NCI-H345 (cell line): ENCODE measurements at places on chromosomes 5 and 9.

GRCh38 chr5:139696894-139697658, 48.9 kb downstream of the CXXC5 start:
- no peak for DNase-seq

DNA sequence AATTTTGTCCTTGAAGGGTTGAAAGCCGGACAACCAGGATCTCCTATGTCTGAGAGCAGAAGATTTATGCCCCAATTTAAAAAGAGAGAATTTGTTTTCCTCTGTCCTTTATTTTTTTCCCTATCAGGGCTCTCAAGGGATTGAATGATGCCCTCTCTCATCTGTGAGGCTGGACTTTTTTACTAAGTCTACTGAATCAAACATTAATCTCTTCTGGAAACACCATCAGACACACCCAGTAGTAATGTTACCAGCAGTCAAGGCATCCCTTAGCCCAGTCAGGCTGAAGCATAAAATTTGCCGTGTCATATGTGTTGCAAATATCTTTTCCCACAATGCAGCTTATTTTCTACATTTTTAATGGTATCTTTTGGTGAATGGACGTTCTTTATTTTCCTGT, 1497.9 kb downstream of the MAT2B start:
- DNase-seq, result no peak

DNA sequence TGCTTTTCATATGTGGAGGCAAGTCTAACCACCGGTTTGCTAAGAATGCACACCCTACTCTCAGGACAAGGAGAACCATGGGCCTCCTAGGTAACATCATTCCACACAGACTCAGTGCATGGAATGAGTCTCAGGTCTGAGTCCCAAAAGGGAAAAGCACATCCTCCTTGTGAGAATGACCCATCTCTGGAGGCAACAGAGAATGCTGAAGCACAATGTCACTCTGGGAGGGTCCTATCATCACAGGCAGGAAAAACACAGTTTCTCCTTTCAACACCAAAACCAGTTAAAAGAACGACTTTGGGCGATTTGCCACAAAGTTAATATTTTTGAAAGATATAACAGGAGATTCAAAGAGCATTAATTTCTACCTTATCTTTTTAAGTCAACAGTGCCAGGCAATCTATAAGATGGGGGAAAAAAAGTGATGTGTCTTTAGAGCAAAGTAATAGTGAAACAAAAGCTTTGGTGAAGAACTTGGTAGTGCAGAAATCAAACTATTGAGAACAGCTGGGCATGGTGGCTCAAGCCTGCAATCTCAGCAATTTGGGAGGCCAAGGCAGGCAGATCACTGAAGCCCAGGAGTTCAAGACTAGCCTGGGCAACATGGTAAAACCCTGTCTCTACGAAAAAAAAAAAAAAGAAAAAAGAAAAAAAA, 97.3 kb downstream of the OXCT1 start:
- no peak for DNase-seq

DNA sequence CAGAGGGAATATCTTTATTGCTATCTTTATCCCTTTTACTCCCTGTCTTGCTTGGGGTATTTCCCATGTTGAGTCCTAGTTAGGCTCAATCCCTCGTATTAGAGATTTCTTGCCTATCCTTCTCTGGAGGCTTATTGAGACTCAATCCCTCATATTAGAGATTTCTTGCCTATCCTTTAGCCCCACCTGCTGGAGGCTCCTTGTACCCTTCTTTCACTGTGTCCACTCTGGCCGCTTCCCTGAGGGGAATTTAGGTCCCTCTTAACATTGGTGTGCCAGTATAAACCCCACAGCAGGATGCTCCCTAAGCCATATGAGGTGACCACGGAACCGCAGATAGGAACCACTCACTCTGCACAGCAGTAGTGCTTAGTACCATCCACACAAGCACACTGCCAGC, 110.7 kb upstream of the MAMDC2 start:
- DNase-seq, result no peak

DNA sequence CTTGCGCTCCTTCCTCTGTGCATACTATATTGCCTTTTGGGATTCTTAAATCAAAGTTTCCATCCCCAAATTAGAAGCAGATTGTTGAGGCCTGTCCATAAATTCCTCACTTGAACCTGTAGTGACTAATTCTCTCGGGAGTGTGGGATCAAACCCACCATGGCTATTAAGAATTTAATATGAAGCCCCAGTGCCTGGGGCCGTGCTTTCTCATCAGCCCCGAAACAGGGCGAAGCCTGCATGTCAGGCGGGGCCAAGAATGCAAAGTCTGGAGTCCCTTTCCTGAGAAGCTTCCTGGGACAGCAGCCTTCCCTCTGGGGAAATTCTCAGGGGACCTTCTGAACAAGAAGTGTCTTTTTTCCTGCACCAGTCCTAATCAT, 29.3 kb upstream of the FAT2 start:
- DNase-seq, result no peak

GRCh38 chr5:40672425-40672824, 7.3 kb upstream of the PTGER4 start:
- no peak for DNase-seq
